Activated CD4-positive, alpha-beta T cell treated with anti-CD3 and anti-CD28 coated beads, Interleukin-2, amount 10 ng/mL, durations not matched to agents 24 days and 14 days (primary cell): ENCODE measurements at places on chromosomes 5 and 9. TPM values are rescaled to one million over a fixed set of nuclear protein-coding genes. Genes with fewer than 3 reads are reported as not detected.

Gene SCGB3A2
- not detected in 2 replicates for total RNA-seq

DNA sequence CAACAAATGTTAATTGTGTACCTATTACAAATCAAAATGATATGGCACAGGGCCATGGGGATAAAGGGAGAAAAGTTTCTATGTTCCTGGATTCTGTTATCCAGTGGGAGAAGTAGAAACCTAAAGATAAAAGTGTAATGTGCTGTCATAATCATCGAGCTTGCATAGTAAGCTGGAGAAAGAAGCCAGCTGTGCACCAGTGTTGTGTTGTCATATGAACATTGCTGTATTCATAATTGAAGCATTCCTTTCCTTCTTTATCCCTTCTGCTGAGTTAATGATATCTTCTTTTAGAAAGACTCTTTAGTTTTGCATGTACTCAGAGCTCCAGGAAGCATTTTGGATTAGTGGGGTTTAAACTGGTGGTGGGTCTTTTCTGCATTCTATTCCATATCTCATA is 39.5 kb downstream of the NTRK2 start:
- DNase-seq = no peak

Gene SETD9
- total RNA-seq = 15.9 and 17.0 TPM in 2 replicates

DNA sequence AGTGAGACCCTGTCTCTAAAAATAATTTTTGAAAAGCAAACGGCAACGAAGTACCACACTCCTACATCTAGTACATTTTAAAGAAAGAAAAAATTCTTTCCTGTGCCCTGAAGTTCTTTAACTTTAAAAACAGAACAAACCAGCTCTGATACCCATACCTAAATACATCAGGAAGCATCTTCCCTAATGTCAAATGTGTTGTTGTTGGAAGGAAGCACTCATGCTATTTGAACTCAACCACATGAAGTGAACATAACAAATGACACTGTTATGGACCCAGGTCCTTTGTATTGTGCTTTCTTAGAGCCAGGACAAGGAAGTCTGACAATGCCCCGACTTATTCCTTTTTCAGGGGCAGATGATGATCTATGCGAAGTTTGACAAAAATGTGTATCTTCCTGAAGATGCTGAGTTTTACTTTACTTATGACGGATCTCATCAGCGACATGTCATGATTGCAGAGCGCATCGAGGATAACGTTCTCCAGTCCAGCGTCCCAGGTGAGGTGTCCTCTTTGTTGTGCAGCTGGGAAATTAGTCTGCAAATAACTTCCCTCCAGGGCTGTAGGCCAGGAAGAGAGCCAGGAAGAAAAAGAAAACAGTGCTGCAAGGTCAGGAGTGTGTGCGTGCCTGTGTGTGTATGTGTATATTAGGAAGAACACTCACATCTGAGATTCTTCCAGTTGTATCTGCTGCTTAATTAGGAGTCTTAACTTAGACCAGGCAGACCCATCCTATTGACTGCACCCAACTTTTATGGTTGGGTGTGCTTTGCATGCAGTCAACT is 123.7 kb downstream of the ARHGEF28 start:
- DNase-seq = no peak

DNA sequence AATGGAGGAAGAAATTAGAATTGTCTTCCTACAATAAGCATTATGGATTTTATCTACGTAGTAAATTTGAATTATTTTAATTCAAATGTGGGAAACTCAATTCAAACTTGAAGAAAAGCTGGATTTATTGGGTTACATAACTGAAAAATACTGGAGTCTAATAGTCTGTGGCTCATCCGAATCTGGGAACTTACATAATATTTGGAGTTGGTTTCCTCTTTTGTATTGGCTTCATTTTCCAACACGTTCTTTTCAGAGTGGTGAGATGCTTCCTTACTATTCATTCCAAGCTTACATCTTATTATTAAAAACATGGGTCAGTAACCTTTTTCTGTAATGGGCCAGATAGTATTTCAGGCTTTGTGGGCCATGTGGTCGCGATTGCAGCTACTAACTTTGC is 164.8 kb downstream of the ARHGAP26 start:
- DNase-seq = no peak

Gene GHR
- total RNA-seq = not detected in 2 replicates

GRCh38 chr5:148811756-148812155 is 14.7 kb upstream of the ADRB2 start:
- no peak for DNase-seq
